ENCODE measurements at places on chromosomes 2 and 18. TPM values are rescaled to one million over a fixed set of nuclear protein-coding genes. Genes with fewer than 3 reads are reported as not detected.

The IL36A gene
- polyA plus RNA-seq, result not detected

DNA sequence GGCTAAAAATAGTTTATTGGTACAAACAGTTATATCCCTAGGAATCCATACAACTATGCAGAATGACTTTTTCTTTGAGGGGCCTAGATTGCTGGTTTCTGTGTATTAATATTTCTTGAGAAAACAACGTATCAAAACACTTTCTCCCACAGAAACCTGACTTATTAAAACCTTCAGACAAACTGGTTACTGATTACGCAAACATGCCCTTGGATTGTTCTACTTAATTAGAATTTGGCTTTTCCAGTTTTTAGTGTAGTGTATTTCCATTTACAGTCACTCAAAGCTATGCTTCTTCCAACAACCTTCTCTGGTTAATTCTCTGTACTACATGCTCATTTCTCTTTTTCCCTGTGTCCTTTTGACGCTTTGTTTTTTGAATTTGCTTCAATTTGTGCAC is 20.0 kb downstream of the VAPA start:
- no peak for DNase-seq

GRCh38 chr18:78629426-78629825 is 350.2 kb upstream of the SALL3 start:
- no peak for DNase-seq

The CAMKMT gene
- polyA plus RNA-seq, result 4.1 TPM

DNA sequence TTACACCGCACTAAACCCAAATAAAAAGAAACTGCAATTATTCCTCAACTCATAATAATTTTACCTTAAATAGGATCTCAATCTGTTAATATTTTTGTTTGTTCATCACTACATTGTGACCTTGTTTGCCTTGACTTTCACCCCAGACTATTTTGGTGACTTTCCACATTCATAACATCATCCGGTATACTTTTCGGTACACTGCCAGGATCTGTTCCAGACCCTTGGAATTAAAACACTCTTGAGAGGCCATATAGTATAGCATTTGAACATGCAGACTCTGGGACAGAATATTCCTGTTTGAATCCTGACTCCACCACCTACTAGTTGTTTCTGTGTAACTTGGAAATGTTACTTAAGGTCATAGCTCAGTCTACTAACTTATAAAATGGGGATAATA is 577.4 kb downstream of the METTL4 start:
- DNase-seq, result no peak

DNA sequence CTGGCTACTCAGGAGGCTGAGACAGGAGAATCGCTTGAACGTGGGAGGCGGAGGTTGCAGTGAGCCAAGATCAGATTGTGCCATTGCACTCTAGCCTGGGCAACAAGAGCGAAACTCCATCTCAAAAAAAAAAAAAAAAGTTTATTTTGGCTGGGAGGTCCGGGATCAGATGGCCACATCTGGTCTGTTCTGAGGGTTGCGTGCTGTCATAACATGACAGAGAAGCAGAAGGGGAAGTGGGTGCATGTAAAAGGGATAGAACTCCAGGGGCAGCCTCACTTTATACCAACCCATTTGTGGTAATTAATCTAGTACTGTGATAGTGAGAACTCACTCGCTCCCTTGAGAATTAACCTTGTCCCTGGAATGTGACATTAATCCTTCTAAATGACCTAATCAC is 101.2 kb downstream of the PTPN4 start:
- no peak for DNase-seq

GRCh38 chr2:20384953-20385352 is 34.3 kb upstream of the PUM2 start:
- DNase-seq, result no peak

The SDC1 gene
- polyA plus RNA-seq, result 3.2 TPM

DNA sequence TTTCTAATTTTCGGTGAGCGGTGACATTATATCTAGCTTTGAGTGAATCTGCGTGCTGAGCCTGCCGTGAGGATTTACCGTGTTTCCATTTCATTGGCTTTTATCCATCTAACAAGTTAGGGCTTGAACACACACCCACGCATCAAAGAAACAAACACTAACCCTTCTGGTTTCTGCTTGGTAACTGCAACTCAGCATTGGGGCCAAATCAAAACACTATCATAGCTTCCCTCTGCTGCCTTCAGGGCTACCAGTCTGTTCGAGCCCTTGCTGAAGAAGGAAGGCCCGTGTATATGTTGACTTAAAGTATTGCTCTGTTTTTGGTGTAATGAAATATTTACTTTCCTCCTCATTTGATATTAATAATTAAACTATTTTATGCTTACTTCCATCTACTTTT is 227.2 kb downstream of the PHLPP1 start:
- DNase-seq, result no peak

DNA sequence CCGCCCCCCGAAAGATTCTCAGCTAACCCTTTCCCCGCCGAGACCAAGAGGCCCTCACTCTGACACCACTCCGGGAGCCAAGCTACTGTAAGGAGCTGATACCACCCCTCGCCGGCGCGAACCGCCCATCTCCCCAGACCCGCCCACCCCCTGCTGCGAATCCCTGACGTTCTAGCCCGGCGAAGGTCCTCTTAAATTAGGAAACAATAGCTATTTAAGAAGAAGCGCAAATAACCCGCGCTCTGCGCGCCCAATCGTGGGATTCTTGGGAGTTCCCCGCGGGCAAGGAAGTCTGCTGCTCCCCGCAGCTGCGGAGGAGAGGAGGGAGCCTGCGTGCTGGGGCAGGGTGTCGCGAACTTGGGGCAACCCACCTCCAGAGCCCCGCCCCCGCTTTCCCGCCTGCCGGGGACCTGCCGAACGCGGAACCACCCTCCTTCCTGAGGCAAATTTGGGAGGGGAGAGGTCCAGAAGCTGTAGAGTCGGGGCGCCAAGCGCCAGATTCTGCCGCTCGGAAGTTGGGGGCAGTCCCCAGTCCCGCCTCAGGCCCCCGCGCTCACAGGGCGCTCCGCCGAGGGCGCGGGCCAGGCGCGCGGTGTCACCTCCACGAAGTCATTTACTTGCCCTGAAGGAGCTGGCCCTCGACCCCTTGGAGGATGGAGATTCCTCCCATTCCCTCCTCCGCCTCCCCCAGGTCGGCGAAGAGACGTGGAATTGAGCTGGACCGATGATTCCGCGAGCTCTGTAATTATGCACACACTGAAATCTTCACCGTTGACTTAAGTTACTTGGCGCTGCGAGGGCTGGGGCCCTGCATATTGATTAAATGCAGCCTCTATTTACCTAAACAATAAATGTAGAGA is 8.4 kb upstream of the SP9 start:
- no peak for DNase-seq

Data from endothelial cell of umbilical vein (primary cell).